ENCODE measurements at places on chromosomes 11 and 22.

DNA sequence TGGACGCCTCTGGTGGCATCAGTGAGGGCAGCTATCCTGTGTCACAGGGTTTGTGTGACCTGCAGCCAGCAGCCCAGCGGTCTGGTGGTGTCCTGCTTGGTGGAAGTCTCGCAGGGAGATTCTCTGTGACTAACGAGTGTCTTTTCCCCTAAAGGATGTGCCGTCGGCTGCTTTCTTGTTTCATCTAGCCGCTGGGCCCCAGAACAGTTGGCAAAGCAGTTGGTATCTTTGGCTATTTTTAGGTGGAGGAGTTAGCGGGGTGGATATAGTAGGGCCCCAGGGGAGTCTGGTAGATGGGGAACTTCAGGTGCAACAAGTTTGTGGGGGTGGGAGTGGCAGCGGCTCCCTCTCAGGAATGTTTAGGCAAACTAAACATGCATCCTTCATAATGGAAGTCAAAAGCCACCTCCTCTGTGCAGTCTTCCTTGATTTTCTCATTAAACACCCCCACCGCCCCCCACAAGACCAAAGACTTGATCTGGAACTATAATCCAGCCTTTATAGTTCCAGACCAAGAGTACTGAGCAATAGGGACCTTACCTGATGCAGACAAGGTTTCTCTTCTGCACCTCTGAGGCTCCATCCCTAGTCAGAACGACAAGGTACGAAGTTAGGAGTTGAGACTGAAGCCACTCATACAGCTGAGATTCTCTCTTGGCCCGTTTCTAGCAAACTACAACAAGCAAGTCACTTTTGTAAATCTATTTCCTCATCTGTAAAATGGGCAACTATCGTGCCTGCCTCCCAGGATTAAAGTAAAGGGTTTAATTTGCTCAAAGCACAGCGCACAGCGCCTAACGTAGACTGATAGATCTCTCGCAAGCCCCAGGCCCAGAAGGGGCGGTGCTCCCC, 1.1 kb upstream of the PELI3 start:
- no peak for DNase-seq

DNA sequence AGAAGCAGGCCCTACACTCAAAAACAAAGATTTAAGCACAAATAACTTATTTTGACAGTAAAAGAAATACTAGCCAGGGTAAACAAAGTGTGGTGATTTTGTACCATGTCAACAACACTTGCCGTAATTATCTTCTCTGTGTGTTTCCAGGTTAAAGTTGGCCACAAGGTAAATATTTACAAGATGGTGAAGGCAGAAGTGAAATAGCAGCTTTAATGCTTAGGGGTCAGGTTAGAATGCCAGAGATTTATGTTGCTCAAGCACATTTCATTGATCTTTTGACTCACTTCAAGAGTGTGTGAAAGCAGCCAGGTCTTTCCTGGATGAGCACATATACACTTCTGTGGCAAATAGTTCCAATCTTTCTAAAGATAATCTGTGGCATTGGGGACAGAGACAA, 270.2 kb upstream of the LUZP2 start:
- no peak for DNase-seq

- DNase-seq: no peak
Observed at GRCh38 chr11:63243533-63243932, at the start of gene SLC22A25. TSS of gene SLC22A25 (minus strand) at chr11:63243599. CDS start at chr11:63229652, 13,947 bp downstream.

DNA sequence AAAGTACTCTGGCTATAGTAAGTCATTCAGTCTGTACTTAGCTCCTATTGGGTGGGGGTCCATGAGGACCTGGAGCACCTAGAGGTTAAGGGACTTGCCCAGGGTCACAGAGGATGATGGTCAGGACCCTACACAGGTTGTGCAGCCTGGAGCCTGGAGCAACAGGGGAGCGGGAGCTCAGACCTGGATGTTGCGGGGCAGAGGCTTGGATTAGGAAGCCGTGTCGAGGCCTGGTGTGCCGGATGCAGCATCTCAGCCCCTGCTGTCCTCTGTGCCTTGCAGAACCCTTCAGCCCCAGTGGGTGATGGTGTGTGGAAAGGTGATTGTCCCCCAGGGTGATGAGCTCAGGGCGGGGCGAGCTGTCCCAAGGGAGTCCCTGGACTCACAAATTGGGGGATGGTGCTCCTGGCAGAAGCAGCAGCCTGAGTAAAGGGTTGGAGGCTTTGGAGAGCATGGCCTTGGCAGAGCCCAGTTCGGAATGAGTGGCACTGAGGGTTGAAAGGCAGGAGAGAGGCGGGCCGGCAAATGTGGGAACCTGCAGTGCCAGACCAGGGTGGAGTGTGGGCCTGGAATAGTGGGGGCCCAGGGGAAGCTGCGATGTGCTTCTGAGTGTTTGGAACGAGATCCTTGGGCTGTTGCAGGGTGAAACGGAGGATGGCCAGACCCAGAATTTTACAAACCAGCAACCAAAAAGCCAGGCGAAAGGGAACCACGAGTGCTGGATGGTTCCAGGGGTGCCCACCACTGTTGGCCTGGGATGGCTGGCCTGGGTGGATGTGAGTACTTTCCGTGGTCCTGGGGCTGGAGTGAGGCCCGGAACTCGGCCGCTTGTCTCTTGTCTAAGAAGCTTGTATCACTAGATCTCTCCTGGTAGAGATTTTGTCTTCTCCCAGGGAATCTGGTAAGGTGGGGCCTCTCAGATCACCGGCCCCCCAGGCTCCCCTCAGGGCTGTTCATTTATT, 2.9 kb downstream of the TPCN2 start:
- DNase-seq: no peak

GRCh38 chr22:33380789-33381530, 322.8 kb upstream of the SYN3 start:
- DNase-seq: no peak

GRCh38 chr11:134416726-134417125, 4.7 kb upstream of the B3GAT1 start:
- no peak for DNase-seq

DNA sequence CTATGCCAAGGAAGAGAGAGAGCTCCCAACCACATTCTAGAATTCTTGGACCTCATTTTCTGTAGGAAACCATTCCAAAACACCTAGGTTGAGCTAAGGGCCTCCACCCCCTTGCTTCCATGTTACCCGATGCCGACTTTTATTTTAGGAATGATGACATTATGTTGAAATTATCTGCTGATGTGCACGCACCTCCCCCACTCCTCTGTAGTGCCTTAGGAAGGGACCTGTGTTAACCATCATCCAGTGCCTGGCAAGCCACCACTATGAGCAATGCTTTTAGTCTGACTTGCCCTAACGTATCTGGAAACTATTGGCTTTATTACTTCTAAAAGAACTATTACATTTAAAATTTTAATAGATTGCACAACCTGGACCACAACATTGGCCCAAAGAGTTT, 42.1 kb downstream of the NCAPD3 start:
- DNase-seq: no peak

GRCh38 chr11:13717331-13717730, 48.9 kb downstream of the FAR1 start:
- no peak for DNase-seq

GRCh38 chr11:34997952-34998528, 81.6 kb downstream of the PDHX start:
- no peak for DNase-seq

DNA sequence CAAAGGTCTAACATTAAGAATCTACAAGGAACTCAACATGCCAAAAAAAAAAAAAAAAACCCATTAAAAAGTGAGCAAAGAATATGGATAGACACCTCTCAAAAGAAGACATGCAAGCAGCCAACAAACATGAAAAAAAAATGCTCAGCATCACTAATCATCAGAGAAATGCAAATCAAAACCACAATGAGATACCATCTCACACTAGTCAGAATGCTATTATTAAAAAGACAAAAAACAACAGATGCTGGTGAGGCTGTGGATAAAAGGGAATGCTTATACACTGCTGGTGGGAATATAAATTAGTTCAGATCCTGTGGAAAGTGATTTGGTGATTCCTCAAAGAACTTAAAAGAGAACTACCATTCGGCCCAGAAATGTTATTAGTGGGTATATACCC, 257.7 kb upstream of the PLET1 start:
- no peak for DNase-seq

DNA sequence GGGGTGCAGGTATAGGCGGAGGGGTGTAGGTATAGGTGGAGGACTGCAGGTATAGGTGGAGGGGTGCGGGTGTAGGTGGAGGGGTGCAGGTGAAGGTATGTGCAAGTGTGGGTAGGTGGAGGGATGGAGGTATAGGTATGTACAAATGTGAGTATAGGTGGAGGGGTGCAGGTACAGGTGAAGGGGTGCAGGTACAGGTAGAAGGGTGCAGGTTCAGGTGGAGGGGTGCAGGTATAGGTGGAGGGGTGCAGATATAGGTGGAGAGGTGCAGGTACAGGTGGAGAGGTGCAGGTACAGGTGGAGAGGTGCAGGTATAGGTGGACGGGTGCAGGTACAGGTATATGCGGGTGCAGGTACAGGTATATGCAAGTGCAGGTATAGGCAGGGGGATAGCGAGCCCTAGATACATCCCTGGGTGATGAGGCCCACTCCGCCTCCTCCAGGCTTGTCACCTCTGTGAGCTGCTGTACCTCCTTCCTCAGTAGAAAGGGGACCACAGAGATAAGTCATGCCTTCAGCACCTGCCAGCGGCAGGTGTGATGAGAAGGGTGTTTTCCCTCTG, 17.2 kb downstream of the LINC01488 start:
- no peak for DNase-seq

- DNase-seq: no peak
Observed at GRCh38 chr11:11446967-11447366, 93.9 kb upstream of the CSNK2A3 start.

- no peak for DNase-seq
Observed at GRCh38 chr11:74895340-74896116, 53.4 kb downstream of the XRRA1 start.

DNA sequence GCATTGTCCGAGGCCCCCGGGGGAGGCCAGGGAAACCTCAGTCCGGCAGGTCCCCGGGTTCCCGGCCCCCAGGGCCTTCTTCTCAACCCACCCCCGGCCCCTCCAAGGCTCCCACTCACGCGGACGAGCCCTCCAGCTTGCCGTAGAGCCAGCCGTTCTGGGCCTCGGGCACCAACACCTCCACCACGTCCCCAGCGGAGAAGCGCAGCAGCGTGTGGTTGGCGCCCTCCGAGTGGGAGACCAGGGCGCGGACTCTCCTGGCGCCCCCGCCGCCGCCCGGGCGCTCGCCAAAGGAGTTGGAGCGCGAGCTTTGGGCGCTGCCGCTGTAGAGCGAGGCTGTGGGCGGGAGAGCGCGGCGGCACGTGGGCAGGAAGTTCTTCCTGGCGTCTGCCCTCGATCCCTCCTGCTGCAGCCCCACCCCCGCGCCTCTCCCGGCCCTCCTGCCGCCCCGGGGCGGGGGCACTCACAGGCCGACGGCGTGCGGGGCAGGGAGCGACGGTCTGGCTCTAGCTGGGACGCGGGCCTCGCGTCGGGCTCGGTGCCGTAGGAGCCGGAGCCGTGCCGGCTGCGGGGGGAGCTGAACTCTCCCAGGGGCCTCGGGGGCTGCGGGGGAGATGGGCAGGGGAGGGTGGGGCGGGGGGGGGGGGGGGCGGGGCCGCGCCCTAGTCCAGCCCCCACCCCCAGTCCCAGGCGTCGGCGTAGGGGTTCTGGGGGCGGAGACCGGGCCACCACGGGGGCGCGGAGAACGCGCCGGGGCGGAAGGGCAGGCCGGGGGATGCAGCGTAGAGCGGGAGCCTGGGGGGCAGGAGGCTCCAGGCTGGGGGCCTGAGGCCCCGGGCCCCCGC, 4.9 kb upstream of the SLC16A8 start:
- DNase-seq: no peak

- no peak for DNase-seq
Observed at GRCh38 chr22:35634015-35634414, 14.2 kb upstream of the APOL6 start.

GRCh38 chr11:75554258-75555022, 7.6 kb upstream of the SERPINH1 start:
- peak; percentile 90 for DNase-seq

GRCh38 chr11:45909594-45910475, 2.8 kb upstream of the FREY1 start:
- no peak for DNase-seq

- no peak for DNase-seq
Observed at GRCh38 chr11:75275581-75275980, 35.0 kb downstream of the TPBGL start.

DNA sequence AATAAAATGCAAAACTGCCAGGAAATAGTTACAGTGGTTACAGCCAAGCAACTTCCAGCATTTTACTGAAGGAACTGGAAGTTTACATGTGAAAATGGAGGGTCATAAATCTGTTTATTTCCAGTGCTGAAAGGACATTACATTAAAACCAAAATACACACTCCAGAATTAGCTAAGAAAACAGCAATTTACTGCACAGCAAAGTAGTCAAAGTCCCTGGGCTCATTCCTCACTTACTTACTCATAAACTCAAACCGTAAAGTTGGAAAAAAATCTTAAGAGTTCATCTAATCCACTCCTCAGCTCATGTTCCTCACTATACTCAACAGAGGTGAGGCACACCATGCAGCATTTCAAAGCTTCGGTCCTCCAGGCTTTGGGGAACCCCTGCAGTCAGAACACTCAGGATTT, 17.4 kb downstream of the CTSC start:
- no peak for DNase-seq

GRCh38 chr11:35363246-35363801, 56.0 kb downstream of the SLC1A2 start:
- no peak for DNase-seq

- DNase-seq: no peak
Observed at GRCh38 chr11:111691176-111691575, 75.0 kb downstream of the PPP2R1B start.

DNA sequence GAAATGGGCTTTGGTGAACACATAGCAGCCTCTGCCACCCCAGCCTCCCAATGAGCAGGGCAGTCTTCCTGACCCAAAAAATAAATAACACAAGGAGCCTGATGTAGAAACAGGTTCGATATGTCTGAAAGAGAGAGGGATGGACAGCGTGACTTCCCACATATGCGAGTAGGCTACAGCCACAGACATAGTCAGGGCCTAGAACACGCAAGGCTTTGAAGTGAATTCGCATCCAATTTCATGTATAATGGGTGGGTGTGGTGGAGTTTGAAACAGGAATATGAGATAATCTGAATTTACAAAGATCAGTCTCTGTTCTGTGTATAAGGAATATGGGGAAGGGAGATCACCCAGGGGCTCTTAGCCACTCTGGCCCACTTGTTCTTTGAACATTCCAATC, 74.4 kb downstream of the DBX1 start:
- no peak for DNase-seq
